ENCODE measurements at places on chromosomes 5 and 9. TPM values are rescaled to one million over a fixed set of nuclear protein-coding genes. Genes with fewer than 3 reads are reported as not detected.

The GNA14 gene
- not detected for total RNA-seq

DNA sequence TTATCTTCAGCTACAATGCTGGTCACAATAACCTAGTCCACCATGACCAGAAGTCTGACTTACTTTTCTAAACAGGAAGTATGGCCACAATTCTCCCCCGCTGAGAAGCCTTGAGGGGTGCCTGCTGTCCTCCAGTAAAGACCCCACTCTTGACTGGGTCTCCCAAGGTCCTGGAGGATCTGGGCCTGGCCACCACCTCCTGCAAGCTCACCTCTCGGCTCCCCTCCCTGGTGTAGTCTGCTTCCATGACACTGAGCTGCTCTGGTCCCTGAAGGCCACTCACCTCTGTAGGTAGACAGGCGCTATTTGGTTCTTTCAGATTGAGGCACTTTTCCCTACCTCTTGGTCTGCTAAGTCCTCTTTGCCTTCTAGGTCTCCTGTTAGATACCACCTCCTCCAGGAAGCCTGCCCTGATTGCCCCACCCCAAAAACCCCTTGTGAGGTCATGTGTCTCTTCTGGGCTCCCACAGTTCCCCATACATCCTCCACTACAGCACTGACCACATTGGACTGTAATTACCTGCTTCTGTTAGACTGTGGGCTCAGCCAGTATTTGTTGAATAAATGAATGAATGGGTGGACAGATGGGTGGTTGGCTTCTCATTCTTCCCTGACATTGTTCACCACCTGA lies 62.6 kb upstream of the IER5L start:
- DNase-seq, result no peak

The GLRA1 gene
- total RNA-seq, result not detected

The BSPRY gene
- 0.17 TPM for total RNA-seq

DNA sequence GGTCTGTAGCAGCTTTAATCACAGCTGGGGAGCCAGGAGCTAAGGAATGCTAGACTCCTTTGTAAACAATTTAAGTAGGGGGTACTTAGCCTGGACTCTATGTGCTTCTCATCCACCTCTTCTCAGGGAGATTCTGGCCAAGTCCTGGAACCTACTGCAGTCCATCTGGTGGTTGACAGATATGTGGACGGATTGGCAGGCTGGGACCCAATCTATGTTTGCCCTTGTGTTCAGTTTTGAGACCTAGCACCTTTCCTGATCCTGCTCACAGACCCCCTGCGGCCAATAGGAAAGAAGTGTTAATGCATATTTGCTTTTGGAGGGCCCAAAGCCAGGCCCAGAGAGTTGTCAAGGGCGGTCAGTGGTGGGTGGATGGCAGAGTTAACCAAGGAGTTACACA lies 6.4 kb downstream of the SLC22A5 start:
- no peak for DNase-seq

GRCh38 chr5:113156271-113156877 lies 179.8 kb downstream of the DCP2 start:
- DNase-seq, result no peak

GRCh38 chr9:129184596-129185122 lies 6.6 kb upstream of the IER5L start:
- DNase-seq, result no peak

DNA sequence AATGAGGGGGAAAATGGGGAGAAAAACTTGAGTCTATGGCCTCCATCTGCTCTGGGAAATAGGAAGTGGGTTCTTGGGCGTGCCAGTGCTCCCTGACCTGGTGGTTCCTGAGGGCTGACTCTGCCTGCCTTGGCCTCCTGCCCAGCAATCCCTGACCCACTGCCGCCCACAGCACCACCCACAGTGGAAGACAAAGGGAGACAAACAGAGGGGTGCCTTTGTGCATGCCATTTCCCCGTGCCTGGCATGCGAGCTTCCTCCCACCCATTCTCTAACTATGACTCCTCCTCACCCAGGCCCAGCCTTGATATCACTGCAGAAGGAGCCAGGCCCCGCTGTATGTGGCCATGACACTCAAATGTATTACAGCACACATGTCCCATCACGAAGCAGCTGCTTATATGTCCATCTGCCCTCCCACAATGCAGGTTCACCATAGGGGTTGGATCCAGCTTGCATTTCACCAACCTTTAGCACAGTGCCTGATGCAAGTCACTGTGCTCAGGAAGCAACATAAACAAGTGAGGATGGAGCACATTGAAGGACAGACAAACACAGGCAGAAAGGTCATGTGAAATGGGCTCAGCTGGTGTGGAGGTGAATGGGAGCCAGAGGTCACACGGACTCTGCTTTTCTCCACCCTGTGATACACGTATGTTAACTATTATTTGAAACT lies 84.4 kb downstream of the ADRB2 start:
- peak; percentile 72 for DNase-seq

The TAF11L5 gene
- not detected for total RNA-seq

GRCh38 chr5:172729588-172729987 lies 41.4 kb downstream of the DUSP1 start:
- DNase-seq, result no peak

DNA sequence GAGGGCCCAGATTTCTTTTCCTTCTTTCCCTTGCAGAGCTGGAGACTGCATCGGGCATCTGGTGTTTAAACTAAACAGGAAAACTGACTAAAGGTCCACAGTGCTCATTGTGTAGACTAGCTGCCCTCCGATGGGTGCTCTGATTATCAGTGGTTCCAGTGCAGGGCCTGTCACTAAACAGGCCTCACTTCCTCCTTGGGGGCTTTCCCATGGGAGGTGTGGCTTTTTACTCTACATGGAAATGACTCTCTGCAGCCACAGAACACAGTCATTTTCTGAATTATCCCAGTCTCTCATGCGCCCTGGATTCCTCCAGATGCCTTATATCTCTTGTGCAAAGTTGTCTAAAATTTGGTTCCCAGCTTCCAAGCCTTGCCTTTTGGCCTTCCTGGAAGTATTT lies 199.2 kb downstream of the TRIO start:
- DNase-seq, result no peak

DNA sequence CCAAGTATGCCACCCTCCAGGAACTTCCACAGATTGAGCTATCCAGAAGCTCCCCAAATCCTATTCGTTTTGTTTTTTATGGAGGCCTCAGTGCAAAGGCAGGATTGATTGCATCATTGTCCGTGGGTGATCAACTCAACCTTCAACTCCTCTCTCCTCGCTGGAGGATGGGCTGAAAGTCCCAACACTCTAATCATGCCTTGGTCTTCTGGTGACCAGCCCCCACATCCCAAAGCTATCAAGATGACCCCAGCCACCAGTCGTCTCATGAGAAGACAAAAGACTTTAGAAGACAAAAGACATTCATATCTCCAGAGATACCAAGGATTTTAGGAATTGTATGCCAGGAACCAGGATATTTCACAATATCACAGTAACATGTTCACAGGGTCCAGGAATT lies 441.6 kb upstream of the WWC1 start:
- no peak for DNase-seq

- no peak for DNase-seq
These were observed 73.2 kb downstream of the SIL1 start for GRCh38 chr5:139124774-139125520.

DNA sequence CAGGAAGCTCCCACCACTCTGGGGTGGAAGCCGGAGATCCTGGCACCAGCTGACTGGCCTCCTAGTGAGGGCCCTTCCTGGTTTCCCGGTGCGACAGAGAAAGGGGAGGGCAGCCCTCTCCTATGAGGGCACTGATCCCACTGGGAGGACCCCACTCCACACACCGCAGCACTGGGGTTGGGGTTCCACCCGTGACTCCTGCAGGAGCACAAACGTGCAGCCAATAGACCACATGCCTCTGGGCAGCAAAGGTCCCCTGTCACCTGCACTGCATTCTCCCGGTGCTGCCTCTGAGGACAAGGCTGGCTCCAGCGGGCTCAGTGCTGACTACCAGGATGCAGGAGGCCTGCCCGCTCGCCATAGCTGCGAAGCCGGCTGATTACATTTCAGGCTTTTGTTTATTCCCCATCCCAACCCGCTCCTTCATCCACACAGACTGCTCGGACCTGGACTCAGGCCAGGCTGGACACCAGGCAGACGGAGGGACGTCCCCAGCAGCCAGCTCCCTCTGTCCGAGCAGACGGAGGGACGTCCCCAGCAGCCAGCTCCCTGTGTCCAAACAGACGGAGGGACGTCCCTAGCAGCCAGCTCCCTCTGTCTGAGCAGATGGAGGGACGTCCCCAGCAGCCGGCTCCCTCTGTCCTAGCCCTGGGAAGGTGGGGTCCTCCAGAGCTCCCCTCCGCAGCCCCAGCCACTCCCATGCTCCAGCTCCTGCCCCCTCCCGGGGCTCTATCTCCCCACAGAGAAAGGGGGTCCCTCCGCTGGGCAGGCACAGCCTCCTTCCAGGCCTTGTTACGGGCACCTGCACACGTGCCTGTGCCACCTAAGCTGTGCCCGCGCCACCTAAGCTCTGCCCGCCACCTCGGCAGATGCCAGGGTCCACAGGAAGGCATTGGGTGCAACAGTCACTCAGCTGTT lies 8.8 kb upstream of the CEP72 start:
- DNase-seq, result no peak

DNA sequence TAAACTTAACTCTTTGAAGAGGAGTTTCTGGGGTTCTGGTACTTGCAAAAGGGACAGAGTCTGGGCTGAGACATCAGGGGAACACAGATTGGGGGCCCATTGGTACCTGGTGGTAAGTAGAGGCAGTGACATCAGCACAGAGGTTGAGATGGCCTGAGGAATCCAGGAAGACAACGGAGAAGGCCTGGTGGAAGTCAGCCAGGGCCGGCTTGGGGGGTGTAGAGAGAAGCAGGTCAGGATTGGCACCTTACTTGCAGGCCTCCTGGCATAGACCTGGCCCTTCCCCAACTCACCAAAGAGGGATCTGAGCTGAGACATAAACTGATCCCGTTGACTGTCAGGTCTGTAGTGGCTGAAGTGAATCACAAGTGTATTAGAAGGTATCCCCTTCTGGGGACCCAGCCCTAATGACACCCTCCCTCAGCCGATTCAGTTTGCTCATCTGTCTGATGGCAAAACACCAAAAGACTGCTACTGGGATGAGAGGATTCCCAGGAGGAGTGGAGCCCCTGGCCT lies 5.5 kb downstream of the NOL6 start:
- DNase-seq, result no peak

GRCh38 chr5:33995865-33996264 lies 11.4 kb upstream of the SLC45A2 start:
- DNase-seq, result no peak

- DNase-seq, result no peak
These were observed 97.2 kb downstream of the TRIO start for GRCh38 chr5:14240359-14240758.

The ACTBL2 gene
- total RNA-seq, result 0.10 TPM

The SMIM33 gene
- not detected for total RNA-seq

DNA sequence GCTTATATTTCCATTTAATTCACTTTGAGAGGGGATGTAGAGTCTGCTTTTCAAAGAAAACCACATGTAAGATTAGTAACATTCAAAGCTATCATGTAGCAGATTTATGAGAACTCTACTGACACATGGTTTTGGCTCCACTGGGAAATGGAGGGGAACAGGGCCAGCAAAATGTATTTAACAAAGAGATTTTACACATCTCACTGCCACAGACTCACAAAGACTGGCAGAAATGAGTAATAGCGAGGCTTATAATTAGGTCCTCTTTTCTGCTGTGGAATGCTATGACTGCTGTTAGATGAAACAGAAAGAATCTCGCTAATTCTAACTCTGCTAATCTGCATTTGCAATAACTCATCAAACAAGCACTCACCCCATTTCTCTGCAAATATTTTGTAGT lies 4.5 kb downstream of the DAP start:
- DNase-seq, result no peak

GRCh38 chr5:131163276-131164119 lies 1.6 kb downstream of the HINT1 start:
- DNase-seq, result peak; percentile 39

DNA sequence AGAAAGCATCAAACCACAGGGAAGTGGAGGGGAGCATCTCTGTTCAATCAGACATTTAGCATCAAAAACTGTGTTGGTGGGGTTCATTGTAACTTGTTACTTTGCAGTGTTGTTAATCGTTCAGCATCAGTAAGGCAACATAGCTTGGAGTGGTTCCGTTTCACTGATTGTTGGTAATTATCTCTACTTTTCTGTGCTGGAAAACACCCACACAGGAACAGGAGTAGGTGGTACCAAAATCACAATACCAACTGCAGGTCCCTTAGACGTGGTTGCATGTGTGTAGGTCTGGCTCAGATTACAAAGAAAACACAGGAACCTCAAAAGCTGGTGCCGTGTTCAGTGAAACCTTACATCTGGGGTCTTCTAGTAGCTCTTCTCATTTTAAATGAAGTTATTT lies 146.8 kb downstream of the RNF180 start:
- no peak for DNase-seq

GRCh38 chr5:54696931-54697330 lies 179.4 kb downstream of the SNX18 start:
- DNase-seq, result no peak

DNA sequence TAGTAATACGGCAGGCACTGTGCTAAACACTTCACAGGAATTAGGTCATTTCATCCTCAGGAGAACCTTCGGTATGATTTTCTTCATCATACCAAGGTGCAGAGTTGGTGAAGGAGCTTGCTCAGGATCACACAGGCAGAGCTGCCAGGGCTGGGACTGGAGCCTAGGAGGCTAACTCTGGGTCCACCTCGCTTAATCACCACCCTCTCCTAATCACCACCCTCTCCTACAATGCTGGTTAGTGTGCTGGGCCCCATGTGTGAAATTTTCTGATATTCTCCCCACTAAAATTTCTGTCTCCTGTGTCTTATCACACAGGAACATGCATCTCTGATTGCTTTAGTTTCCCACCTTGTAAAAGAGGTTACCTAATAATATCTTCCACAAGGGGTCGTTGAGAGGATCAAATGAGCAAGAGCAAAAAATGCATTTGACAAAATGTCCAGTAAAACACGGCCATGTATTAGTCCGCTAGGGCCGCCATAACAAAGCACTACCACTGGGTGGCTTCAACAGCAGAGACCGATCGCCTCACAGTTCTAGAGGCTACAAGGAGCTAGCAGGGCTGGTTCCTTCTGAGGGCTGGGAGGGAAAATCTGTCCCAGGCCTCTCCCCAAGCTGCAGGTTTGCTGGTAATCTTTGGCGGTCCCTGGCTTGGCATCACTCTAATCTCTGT lies 128.2 kb upstream of the NFIB start:
- peak; percentile 22 for DNase-seq

The RNF183 gene
- total RNA-seq, result not detected

DNA sequence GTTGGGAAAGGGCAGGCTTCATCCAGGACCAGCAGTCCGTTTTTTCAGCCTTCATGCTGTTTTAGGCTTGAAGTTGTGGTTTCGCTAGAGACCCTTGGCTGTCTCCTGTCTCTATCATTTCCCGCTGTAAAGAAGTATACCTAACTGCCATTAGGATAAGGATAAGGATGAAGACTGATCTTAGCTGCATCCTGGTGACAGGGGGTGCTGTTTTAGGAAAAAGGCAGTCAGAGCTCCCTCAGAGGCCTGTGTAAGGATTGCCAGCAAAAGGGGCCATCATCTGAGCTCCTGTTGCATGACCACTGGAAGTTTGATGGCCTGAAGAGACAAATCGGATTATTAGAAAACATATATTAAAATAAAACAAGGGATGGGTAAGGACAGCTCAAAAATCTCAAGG lies 64.8 kb upstream of the FGF10 start:
- no peak for DNase-seq

The IL33 gene
- total RNA-seq, result not detected

Data from MCF 10A (cell line).